SW 1271 (cell line): ENCODE measurements at places on chromosomes 7 and 10.
A peak's percentile ranks its signal among the peaks of the same experiment; 100 is the strongest.

GRCh38 chr10:4780782-4781181 lies 45.2 kb upstream of the AKR1E2 start:
- DNase-seq, result peak; percentile 5

GRCh38 chr7:732094-732541 lies 5.0 kb upstream of the PRKAR1B start:
- DNase-seq, result peak; percentile 23

GRCh38 chr7:137789215-137789882 lies 57.4 kb downstream of the DGKI start:
- DNase-seq, result no peak

- no peak for DNase-seq
Observed at GRCh38 chr7:24478137-24478655, 95.1 kb upstream of the PALS2 start.

GRCh38 chr10:25786161-25786560 lies 147.9 kb upstream of the MYO3A start:
- DNase-seq, result no peak

GRCh38 chr7:142017451-142017850 lies 21.8 kb downstream of the MGAM start:
- no peak for DNase-seq
